ENCODE measurements at places on chromosomes 4 and X.

DNA sequence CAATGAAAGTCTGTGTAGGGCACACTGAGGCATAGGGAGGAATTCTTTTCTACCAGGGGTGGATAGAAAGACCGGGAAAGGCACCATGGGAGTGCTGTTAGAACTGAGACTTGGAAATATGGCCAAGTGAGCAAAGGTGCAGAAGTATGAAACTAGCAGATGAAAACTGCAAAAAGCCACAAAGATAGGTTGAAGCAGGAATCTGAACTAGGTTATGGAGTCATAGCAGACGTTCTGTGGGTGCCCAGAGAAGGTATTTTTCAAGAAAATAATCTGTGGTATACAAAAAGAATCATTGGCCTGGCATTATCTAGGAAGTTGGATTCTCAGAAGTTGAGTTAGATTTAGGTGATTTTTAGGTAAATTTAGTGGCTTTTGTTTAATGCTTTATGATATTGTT, 48.5 kb downstream of the SMAD1 start:
- DNase-seq = peak; percentile 13

- DNase-seq = no peak
Measured at GRCh38 chr4:103052779-103053178, 23.8 kb downstream of the SLC9B2 start.

DNA sequence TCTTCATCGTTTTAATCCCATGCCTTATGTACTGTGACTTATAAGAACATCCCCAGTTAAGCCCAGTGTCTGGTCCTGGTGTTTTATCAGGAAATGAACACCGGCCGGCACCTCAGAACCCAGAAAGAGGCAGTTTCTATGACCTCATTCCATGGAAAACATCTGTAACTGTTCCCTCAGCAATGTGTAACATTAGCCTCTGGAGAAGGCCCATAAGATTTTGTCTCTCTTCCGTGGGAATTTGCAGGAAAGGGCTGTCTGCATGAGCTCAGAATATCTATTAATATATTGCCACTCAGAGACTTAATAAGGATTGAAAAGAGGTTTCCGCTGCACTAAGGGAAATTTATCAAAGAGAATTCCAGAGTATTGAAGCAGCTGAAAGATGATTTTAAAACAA, 3.1 kb upstream of the TCEANC start:
- no peak for DNase-seq

GRCh38 chr4:94650690-94651089, 107.1 kb upstream of the BMPR1B start:
- no peak for DNase-seq

GRCh38 chrX:48983081-48983480, 11.4 kb upstream of the KCND1 start:
- DNase-seq = no peak

DNA sequence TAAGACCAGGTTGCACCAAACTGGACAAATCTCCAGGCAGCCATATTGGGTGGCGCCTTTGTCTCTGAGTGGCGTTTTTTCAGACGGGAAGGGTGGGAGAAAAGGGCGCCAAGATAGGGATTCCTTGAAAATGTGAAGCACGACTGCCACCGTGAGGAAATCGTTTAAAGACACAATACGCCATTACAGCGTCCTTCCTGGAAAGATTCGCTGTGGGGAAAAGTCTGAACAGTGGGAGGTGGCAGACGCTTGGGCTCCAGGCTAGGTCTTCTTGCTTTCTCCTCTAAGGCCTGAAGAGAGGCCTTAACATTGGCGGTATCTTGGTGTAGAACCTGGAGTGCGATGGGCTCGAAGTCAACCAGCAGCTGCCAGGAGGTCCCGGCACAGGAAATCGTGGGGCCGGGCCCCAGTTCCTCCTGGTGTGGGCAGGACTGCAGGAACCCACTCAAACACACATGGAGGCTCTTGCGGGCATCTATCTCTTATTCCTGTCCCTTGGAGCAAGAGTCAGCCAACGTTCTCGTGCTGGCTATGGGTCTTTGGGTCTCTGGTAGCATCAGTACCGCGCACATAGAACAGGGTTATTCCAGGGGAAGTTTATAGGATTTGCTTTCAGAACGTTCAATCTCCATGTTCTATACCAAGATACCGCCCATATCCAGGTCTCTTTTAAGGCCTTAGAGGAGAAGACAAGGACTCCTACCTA, 208.8 kb downstream of the OR13H1 start:
- DNase-seq = peak; percentile 76

DNA sequence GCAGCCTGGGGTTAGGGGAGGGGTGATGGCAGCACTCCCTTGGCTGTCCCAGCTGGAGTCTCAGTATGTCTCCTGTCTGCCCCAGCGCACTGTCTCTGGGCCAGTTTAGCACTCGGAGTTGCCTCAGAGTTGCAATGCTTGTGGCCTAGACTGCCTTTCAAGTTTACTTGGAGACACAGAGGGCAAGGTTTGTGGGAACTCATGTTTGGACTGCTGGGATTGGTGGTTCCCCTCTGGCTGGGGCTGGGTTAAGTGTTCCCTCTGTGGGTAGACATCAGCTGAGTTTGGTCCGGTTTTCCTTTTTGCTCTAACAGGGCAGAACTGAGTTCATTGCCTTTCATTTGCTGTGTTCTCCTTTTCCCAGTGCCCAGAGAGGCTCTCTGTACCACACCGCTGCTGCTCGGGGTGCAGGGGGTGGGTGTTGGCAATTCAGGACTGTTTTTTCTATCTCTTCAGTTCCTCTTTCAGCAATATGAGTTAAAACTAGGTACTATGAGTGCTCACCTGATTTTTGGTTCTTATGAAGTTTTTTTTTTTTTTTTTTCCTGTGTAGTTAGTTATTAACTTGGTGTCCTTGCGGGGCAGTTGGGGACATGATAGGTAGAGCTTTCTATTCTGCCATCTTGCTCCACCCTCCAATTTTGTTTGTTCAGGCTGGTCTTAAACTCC, 17.2 kb downstream of the RAB33B start:
- no peak for DNase-seq

DNA sequence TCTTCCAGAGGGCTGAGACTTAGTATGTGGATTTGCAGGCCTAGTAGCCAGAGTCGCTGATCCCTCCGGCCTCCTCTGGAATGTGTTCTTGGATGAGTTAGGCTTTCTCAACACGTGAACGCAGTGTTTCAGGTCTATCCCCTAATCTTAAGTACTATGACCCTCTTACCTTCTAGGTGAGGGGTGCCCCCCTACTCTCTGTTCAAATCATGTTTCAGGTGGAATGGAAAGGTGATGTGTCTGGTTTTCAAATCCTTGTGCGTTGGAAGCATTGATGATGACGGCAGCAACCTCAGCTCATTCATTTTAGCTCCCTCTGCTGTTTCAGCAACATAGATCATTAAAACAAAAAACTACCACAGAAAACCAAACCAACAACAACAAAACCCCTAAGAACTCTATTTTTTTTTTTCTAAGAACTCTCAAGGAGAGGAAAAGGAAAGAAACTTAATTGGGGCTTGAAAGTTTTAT, 56.4 kb downstream of the RWDD4 start:
- no peak for DNase-seq

- no peak for DNase-seq
Measured at GRCh38 chrX:9663216-9663615, 102.4 kb downstream of the GPR143 start.

GRCh38 chr4:17709763-17710068, 71.7 kb downstream of the FAM184B start:
- DNase-seq = no peak

DNA sequence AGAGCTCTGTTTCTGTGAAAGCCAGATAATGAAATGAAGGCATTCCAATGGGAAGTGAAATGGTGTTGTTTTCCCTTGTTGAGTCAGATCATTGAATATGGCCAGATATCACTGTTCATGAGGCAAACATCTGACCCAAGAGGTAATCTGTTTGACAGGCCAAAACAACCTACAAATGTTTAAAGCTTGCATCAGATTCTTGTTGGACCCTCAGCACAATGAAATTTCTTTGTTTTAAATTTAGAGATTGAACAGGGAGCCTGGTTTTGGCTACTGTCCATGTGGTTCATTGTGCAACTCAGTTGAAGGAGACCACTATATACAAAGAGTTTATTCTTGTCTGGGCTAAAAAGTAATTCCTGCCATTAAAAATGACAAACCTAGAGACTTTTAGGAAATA, 159.1 kb downstream of the AFF2 start:
- no peak for DNase-seq

DNA sequence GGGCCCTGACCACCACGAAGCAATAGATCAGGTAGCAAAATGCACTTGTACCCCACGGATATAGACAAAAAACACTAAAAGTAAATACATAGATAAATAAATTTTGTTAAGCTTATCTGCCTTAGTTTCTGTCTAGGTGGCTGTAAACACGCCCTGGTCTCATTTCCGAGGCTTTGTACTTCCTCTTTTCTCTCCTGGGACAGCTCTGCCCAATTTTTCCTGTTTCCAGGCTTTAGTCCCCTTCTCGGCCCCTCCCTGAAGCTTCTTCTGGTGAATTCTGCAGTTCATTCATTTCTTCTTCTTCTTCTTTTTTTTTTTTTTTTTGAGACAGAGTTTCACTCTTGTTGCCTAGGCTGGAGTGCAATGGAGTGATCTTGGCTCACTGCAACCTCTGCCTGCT, 73.4 kb upstream of the STOX2 start:
- no peak for DNase-seq

- no peak for DNase-seq
Measured at GRCh38 chrX:110600745-110601310, 194.8 kb downstream of the CHRDL1 start.

GRCh38 chrX:132171478-132171877, 43.7 kb upstream of the FRMD7 start:
- DNase-seq = no peak

GRCh38 chr4:3200423-3201090, 48.4 kb upstream of the MSANTD1 start:
- DNase-seq = no peak

DNA sequence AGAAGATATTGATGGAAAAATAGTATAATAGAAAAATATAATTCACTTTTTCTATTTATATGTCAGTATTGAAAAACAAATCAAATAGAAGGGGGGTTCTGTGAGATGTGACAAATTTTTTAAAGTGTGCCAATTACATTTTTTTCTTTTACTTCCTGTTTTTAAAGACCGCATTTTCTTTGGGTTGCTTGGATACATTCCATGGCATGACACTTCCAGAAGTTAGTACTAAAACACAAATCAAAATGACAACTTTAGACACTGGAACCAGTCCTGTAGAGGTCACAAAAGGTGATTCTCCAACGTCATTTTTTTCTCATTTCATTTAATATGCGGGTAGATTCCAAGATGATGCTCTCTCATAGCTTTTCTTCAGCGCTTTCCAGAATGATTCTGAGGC, 116.2 kb upstream of the GNPDA2 start:
- DNase-seq = no peak

GRCh38 chr4:184949020-184949419, 69.3 kb upstream of the HELT start:
- DNase-seq = no peak

GRCh38 chr4:94551643-94552564, 100.2 kb downstream of the PDLIM5 start:
- DNase-seq = no peak

- peak; percentile 89 for DNase-seq
Measured at GRCh38 chr4:122689972-122690371, 42.5 kb upstream of the BBS12 start.

DNA sequence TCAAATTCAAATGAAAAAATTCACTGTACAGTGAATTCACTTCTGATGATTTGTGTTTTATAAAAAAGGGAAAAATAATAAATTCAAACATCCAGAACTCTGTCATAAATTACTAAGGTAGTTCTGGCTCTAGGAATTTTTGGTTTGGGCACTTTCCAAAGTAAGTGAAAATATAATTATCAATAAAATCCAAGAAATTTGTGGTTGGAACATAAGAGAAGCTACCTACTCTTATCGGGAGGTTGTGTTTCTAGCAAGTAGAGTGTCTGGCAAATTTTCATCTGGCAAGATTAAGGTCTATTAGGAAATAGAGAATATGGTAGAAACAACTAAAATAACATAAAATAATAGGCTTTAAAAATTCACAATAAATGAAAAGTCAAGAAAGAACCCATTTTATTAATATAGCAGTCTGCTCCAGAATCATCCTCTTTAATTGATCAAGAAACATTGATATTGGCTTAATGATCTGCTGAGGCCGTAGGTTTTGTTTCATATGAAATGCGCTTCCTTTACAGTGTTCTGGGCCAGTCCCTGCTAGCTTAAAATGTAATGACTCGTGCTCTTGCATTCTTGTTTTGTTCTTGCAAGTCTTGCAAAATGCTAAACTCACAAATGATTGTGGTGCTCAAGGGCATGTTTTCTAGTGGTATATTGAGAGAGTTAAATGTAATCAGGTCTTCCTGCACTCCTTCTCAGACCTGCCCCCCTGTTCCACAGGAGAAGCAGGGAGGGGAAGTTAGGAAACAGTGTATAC, 331.4 kb downstream of the RAPGEF2 start:
- DNase-seq = no peak

DNA sequence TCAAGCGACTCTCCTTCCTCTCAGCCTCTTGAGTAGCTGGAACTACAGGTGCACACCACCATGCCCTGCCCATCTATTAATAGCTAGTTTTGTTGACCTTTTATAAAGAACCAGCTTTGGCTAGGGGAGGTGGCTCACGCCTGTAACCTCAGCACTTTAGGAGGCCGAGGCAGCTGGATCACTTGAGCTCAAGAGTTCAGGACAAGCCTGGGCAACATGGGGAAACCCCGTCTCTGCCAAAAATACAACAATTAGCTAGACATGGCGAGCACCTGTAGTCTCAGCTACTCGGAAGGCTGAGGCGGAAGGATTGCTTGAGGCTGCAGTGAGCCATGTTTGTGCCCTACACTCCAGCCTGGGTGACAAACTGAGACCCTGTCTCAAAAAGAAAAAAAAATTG, 2.7 kb downstream of the TKTL1 start:
- DNase-seq = peak; percentile 92

DNA sequence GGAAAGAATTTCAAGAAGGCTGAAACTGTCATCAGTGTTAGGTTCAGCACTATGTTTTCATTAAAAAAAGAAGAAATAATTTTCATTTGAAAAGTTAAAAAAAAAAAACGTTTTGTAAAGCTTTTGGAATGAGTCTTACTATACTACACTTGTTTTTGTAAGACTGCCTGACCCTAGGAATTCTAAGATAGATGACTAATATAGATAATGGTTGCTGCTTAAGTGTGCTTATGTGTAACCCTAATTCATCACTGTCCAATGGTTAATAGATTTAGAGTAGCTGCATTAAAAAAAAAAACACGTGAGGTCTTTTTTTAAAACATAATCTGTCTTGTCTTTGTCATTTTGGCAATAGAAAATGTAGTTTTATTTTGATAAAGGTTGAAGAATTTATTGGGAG, 323.2 kb downstream of the IL1RAPL1 start:
- DNase-seq = no peak

DNA sequence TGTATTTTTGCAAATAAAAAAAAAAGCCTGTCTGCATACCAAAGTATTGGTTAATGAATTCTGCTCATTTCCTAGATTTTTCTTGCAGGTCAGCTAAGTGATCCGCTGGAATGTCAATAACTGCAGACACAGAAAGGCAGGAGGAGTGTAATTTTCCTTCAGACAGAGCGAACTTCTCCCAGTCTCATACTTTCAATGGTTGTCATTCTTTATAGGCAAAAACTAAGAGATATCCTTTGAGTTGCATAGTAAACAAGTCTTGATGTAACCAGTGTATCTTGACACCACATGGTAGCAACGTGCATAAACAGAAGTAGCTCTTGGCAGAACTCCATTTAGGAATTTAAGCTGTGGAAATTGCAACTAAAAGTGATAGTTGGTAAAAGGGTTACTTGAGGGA, 8.2 kb downstream of the CAPN6 start:
- no peak for DNase-seq
